Mesenchymal stem cell (in vitro differentiated cells and primary cell): ENCODE measurements at places on chromosomes 16 and 17.

DNA sequence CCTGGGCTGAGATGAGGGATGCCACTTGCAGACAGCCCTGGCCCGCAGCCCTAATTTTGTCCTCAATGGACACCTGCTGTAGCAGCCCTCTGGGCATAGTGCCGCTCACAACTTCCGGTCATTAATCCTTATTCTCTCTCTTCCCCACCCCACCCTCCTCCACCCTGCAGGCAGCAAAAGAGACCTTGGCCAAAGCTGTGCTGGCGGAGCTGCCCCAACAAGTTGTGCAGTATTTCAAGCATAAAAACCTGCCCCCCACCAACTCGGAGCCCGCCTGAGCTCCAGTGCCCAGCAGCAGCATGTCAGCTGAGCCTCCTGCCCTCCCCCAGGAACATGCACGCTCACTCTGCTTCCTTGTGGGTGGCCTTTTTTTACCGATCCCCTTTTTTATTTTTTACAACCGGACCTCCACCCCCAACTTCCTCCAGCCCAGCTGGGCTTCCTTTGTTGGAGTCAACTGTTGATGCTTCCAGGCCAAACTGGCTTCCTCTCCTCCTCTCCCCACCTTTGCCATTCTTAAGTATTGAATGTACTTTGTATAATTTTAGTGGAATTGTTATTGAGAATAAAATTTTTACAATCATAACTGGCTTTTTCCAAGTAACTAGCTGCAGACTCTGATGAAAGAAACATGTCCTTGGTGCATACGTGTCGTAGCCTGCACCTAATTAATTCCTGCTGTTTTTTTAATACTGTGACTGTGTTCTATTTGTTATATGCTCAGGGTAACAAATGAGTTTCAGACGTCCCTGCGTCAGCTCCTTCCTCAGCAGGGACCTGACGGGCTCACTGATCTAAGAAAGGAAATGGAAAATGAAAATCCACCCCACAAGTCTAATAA, 38.2 kb downstream of the PSME3IP1 start:
- DNase-seq = no peak
- peaks cover 22% of the 10 kb centered on the region for H3K4me1 ChIP-seq
- H3K27ac ChIP-seq = no peak overlapping the region
- peaks cover 16% of the 10 kb centered on the region for H3K36me3 ChIP-seq
- H3K27me3 ChIP-seq = no peaks in the 10 kb centered on the region
- no peak overlapping the region for H3K4me3 ChIP-seq

DNA sequence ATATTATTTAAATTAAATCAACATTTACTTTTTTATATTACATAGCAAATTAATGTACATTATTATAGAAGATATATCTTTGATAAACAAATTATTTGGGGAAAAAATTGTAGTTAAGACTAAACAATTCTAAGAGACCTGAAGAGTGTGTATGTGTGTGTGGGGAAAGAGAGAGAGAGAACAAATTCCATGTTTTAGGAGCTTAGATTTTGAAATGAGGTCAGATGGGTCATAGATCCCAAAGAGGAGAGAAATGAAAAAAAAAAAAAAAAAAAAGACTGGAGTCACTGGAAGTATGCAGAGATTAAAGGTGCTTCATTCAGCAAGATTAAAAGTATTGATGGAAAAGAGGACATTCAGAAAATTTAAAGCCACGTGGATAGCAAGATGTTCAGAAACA, 206.8 kb downstream of the CNTNAP4 start:
- no peaks in the 10 kb centered on the region for H3K4me1 ChIP-seq
- H3K27me3 ChIP-seq = no peaks in the 10 kb centered on the region
- H3K36me3 ChIP-seq = no peaks in the 10 kb centered on the region
- no peak overlapping the region for H3K4me3 ChIP-seq

DNA sequence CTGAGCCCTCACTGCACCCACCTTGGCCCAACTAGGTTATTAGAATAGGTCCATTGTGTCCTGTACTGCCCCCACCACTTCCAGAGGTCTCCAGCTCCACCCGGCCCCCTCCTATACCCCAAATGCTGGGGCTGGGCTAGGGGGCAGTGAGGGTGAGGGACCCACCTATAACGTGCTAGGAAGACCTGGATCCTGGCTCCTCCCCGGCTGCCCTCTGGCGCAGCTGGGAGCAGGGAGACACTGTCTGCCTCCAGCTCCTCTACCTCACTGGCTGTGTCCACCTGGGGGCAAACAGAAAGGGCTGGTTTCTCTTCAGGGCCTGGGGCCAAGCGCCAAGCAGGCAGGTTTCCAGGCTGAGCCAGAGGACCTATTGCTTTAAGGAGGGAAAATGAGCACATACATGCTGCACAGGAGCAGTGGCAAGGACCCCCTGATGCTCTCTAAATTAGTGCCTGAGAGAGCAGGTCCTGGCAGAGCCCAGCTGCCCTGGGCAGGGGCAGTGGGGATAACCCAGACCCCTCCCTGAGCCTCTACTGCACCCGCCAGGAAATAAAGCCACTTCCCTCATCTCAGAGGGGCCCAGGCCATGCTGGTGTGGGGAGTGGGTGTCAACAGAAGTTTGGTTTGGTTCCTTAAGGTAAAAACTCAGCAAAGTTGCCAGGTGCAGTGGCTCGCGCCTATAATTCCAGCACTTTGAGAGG, 12.2 kb downstream of the TSPOAP1 start:
- no peak overlapping the region for H3K4me3 ChIP-seq
- H3K27ac ChIP-seq = no peak overlapping the region
- no peak for DNase-seq
- H3K27me3 ChIP-seq = peaks cover 20% of the 10 kb centered on the region

DNA sequence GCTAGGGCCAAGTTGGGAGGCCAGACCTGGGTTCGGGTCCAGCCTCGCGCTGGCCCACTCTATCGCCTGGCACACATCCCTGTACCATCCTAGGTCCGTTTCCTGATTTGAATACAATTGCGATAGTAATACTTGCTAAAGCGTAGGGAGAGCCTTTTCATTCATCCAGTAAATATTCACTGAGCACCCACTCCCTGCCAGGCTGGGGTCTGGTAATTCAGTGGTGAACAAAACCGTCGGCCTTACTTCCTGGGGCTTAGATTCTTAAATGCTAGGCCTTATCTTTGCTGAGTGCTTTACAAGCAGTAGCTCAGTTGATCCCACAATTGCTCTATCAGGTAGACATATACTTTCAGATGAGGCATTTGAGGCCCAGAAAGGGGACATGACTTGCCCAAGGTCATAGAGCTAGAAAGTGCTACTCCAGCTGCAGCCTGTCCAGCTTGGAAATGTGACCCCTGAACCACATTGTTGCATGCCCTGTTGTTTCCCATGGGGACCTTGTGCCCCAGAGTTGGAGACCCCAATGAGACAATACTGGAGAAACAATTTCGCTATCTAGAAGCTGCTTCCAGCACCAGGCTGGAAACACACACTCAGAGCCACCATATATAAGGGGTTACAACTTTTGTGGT, 691 bp downstream of the USB1 start:
- H3K4me1 ChIP-seq = peaks cover 27% of the 10 kb centered on the region
- H3K27ac ChIP-seq = no peak overlapping the region
- peak overlapping the region; percentile 88 for H3K4me3 ChIP-seq
- H3K27me3 ChIP-seq = no peaks in the 10 kb centered on the region

- H3K27me3 ChIP-seq = no peaks in the 10 kb centered on the region
- peak overlapping the region; percentile 40 for H3K4me3 ChIP-seq
Measured at GRCh38 chr17:5203178-5203907, 11.7 kb upstream of the ZNF594 start.

DNA sequence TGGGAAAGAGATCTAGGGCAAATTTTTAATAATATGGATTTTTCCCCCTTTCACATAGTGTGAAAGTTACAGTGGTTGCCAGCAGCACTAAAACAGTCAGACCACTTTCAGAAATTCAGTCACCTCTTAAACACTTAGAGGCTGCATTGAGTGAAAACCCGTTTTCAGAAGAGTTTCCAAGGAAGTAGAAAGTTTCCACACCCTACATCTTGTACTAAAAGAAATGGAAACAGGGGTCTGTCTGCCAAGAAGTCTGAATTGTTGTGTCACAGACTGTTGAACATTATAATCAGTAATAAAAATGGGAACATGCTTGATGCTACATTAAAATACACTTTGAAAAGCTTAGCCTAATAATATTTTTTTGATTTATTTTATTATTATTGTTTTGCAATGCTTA, 278.9 kb upstream of the KCNJ16 start:
- H3K4me3 ChIP-seq = no peak overlapping the region
- no peak overlapping the region for H3K27ac ChIP-seq
- no peaks in the 10 kb centered on the region for H3K36me3 ChIP-seq
- H3K4me1 ChIP-seq = no peaks in the 10 kb centered on the region
- no peak for DNase-seq

DNA sequence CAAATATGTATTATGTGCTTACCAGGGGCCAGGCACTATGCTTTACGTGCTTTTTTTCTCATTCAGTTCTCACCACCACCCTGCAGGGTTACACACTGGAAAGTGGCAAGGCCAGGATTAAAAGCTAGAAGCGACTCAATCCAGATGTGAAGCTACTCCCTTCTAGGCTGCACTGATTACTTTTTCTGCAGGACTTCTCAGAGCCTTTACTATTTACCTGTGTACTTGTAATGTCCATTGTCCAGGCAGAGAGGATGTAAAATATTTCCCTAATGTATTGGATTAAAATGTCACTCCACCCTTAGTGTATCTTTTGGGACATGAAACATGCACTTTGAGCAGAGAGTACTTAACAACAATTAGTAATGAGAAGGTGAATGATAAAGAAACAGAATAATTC, 287.5 kb upstream of the EEF2KMT start:
- H3K27me3 ChIP-seq = no peaks in the 10 kb centered on the region
- no peak for DNase-seq
- H3K27ac ChIP-seq = no peak overlapping the region
- H3K4me3 ChIP-seq = no peak overlapping the region
- H3K36me3 ChIP-seq = no peaks in the 10 kb centered on the region

- peaks cover 26% of the 10 kb centered on the region for H3K27me3 ChIP-seq
- DNase-seq = no peak
- peaks cover 26% of the 10 kb centered on the region for H3K4me1 ChIP-seq
- H3K4me3 ChIP-seq = no peak overlapping the region
Measured at GRCh38 chr16:68403704-68404103, 44.6 kb downstream of the SMPD3 start.

GRCh38 chr17:55177159-55177854, 87.5 kb upstream of the HLF start:
- no peak overlapping the region for H3K27ac ChIP-seq
- H3K36me3 ChIP-seq = no peaks in the 10 kb centered on the region
- peaks cover 1% of the 10 kb centered on the region for H3K4me1 ChIP-seq
- no peaks in the 10 kb centered on the region for H3K27me3 ChIP-seq
- DNase-seq = no peak

GRCh38 chr16:69618307-69618706, 52.5 kb downstream of the NFAT5 start:
- H3K27me3 ChIP-seq = no peaks in the 10 kb centered on the region
- DNase-seq = peak; percentile 40
- H3K4me1 ChIP-seq = peaks cover 4% of the 10 kb centered on the region
- no peak overlapping the region for H3K27ac ChIP-seq
- H3K4me3 ChIP-seq = no peak overlapping the region
- H3K36me3 ChIP-seq = peaks cover 9% of the 10 kb centered on the region

DNA sequence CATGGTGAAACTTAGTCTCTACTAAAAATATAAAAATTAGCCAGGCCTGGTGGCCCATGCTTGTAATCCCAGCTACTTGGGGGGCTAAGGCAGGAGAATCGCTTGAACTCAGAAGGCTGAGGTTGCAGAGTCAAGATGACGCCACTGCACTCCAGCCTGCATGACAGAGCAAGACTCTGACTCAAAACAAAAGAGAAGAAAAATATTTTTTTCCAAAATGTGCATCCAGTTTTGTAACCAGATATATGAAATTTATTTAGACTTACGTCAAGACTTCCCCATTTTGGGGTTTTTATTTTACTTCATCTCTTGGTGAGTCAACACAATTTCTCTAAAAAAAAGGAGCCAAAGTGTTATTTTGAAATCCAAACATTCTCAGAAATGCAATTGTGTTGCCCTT, 5.5 kb upstream of the TM4SF5 start:
- peaks cover 9% of the 10 kb centered on the region for H3K27me3 ChIP-seq
- no peak for DNase-seq
- H3K4me1 ChIP-seq = no peaks in the 10 kb centered on the region
- H3K27ac ChIP-seq = no peak overlapping the region
- H3K4me3 ChIP-seq = no peak overlapping the region
- no peaks in the 10 kb centered on the region for H3K36me3 ChIP-seq

DNA sequence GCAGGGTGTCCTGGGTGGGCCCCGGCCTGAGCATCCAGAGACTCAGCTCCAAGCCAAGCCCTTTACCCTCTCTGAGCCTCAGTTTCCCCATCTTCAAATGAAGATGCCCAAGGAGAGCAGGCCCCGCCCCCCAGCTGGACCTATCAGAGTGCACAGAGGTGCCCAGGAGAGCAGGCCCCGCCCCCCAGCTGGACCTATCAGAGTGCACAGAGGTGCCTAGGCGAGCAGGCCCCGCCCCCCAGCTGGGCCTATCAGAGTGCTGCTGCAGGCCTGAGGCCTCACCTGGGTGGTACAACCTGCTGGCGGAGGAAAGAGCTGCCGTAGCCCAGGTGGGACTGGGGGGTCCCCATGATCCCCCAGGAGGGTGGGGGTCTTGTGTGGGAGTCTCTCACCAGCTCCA, 3.4 kb upstream of the SSTR5 start:
- no peak overlapping the region for H3K27ac ChIP-seq
- no peak overlapping the region for H3K4me3 ChIP-seq
- H3K4me1 ChIP-seq = peaks cover 7% of the 10 kb centered on the region
- no peaks in the 10 kb centered on the region for H3K36me3 ChIP-seq

DNA sequence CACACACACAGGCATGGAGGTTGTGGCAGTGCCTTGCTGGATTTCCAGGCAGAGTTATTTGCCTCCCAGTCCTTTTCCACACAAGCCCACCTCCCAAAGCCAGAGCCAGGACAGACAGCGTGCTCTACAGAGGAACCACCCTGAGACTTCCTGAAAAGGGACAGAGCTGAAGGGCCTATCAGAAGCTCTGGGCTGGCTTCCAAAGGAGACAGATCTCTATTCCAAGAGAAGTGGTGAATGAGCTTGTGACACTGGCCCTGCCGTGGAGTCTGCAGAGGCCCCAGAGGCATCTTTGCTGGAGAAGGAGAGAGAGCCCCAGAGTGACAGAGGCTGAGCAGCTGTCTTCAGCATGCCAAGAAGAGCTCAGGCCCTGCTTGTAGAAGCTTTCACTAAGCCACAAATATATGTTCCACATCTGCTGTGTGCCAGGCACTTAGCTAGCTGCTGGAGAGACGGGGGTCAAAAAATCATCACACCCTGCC, 8.3 kb upstream of the LPCAT2 start:
- H3K4me3 ChIP-seq = no peak overlapping the region
- peaks cover 37% of the 10 kb centered on the region for H3K4me1 ChIP-seq
- H3K27ac ChIP-seq = peak overlapping the region; percentile 94
- peak; percentile 91 for DNase-seq
